ENCODE measurements at places on chromosomes 7 and 10. TPM values are rescaled to one million over a fixed set of nuclear protein-coding genes. Genes with fewer than 3 reads are reported as not detected.

- DNase-seq, result no peak
These were observed 1.7 kb downstream of the NPTX2 start for GRCh38 chr7:98618786-98619185.

DNA sequence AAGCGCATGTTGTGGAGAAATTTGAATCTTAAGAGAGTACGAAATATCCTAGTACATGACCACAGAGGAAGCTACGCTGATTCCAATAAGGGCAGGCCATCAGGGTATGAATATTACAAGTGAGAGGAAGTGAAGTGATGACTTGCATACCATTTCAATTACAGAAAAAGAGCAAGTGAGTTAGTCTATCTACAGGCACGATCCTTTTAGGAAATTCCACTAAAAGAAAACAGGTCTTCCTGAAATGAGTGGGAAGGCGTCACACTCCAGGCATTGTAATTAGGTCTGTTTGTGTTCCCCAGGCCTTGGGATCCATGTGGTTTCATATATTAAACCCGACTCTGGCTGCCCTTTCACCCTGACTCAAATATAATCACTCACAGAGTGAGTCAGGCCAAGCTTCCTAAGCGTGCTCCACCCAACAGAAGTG lies 152.5 kb downstream of the SEMA3A start:
- DNase-seq, result no peak

DNA sequence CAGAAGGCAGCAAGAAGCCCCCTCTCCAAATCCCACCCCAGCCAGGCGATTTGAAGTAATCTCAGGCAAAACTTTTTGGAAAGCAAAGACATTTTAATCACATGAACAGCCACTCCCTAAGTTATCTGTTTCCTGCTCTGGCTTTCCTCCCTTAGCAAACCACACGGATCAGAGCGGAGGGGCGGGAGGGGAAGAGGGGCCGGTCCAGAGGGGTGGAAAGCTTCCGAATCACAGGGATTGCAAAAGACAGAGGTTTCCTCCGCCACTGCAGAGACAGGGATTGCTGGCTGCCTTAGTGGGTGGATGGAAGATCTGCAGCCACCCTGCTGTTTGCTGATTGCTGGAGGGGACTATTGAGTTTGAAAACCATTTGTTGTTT lies 41.2 kb downstream of the ZCCHC24 start:
- peak; percentile 95 for DNase-seq

- DNase-seq, result no peak
These were observed 280.1 kb downstream of the TCF7L2 start for GRCh38 chr10:113230011-113230610.

The REPIN1 gene
- total RNA-seq, result 63.7 TPM

The HMX2 gene
- not detected for total RNA-seq
